ENCODE measurements at places on chromosomes 12 and 14.

- DNase-seq, result no peak
Measured at GRCh38 chr12:118103601-118104382, at the start of gene VSIG10. VSIG10 (minus strand) TSS chr12:118104011; CDS start chr12:118103671, 340 bp downstream.

GRCh38 chr14:30450631-30451545 lies 108.1 kb upstream of the G2E3 start:
- DNase-seq, result no peak

- no peak for DNase-seq
Measured at GRCh38 chr12:95674163-95674562, 116.4 kb downstream of the NTN4 start.

DNA sequence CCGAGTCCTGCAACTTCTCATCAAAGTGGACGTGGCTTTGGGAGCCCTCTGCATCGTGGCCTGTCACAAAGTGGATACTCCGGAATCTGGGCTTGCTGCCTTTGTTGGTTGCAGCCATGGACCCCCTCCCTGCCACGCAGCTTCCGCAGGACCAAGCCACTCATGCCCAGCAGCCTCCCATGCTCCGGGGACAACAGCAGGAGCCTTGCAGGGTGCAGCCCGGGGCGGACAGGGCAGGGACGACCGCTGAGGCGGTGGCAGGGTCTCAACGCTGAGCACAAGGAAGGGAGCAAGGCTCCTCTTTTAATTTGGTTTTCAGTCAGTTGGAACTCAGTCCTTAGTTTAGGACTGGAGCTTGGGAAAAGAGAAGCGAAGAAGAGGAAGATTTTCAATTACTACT lies 12.1 kb upstream of the ADCY6 start:
- no peak for DNase-seq

- no peak for DNase-seq
Measured at GRCh38 chr14:37594238-37594970, 645 bp downstream of the FOXA1 start.

DNA sequence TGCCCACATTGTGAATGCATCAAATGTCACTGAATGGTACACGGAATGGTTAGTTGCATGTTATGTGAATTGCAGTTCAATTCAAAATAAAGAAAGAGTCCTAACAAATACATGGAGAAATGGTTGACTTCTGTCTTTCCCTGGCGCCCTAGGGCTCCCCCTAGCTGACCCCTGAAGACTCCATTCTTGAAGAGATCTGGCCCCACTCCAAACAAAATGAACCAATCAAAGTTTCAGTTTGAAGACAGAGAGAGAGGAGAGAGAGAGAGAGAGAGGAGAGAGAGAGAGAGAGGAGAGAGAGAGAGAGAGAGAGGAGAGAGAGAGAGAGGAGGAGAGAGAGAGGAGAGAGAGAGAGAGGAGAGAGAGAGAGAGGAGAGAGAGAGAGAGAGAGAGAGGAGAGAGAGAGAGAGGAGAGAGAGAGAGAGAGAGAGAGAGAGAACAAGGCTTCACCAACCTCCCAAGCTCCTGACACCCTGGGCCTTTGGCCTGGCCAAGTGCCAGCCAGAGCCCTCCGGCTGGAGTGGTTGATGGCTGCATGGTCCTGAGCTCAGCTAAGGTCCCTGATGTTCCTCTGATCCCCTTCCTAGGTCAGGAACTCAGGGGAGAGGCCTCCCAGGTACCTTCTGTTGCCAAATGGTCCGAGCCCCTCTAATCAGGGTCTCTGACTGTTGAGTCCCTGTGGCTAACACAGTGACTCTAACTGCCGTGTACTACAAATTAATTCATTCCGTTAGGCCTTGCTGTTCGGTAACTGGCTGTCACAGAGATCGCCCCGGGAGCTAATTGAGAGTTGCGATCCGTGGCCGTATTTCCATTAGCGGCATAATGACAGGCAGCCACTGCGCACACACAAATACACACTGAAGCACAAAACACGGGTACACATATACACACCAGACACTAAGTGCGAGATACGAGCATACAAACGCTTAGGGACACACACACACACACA lies 188.8 kb downstream of the ESRRB start:
- DNase-seq, result no peak

DNA sequence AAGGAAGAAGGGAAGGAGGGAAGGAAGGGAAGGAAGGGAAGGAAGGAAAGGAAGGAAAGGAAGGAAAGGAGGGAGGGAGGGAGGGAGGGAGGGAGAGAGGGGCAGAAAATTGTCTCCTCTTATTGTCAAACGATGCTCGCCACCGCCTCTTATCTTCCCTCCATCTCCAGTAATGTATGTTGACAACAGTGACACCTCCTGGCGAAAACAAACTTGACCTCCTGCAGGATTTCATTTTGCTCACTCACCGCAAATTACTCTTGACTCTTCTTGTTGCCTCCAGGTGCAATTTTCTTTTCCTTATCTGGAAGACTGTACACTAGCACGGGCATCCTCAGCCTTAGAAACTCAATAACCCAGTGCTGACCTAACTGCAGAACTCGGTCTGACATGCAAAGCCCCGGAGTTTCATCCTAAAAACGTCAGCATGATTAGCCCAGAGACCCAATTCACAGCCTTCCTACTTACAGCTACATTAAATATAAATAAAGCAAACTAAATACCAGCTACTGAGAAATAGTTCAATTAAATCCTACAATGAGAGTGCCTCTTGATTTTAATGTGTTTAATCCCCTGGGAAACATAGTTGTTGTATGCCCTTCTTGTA lies 512.4 kb upstream of the TMPO start:
- no peak for DNase-seq

DNA sequence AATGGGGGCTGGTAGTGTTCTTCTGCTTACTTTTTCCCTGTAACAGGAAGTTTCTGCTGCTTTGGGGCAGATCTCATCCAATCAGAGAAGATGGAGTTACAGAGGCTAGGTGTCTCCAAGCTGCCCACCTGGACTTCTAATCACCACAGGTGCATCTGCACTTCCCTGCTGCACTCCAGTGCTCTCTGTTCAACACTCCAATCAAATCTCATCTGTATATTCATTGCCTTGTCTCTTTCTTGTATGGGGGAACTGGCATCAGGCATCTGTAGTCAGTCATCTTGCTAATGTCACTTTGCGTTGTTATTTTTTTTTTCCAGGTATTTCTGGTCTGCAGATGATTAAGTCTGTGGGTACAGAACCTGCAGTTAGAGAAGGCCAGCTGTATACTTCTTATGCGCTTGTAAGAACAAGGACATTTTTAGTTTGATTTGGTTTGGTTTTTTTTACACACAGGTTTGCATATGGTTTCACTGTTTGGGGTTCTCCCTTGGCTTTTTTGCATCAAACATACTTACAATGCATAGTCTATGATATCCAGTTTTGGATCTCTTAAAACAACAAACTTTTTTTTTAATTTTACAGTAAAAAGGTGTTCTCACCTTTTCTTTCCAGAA lies 116.0 kb downstream of the METTL25 start:
- no peak for DNase-seq

- DNase-seq, result no peak
Measured at GRCh38 chr12:87302126-87302745, 727.0 kb downstream of the C12orf50 start.

DNA sequence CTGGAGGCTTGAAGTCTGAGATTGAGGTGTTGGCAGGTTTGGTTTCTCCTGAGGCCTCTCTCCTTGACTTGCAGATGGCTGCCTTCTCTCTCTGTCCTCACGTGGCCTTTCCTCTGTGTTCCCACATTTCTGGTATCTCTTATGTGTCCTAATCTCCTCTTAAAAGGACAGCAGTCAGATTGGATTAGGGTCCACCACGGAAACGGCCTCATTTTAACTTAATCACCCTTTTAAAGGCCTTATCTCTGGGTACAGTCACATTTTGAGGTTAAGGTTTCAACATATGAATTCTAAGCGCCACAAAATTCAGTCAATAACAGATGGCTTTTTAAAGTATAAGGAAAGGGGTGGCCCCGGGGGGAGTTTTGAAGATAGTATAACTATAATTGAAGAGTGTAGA lies 33.5 kb downstream of the UNC79 start:
- DNase-seq, result no peak

DNA sequence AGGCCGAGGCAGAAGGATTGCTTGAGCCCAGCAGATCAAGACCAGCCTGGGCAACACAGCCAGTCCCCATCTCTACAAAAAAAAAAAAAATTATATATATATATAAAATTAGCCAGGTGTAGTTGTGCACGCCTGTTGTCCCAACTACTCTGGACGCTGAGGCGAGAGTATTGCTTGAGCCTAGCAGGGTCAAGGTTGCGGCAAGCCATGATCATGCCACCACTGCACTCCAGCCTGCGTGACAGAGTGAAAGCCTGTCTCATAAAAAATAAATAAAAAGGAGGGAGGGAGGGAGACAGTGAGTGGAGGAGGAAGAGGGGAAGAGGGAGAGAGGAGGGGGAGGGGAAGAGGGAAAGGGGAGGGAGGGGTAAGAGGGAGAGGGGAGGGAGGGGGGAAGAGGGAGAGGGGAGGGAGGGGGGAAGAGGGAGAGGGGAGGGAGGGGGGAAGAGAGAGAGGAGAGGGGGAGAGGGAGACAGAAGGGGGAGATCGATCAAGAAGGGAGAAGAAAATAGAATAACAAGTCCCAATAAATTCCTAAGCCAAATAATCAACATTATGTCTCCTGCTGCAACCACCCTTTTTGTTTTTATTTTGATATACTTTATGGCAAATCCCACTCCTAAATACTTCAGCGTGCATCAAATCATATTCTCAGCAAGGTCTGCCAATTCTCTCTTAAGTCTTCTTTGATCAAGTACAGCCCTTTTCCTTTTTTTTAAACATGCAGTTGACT lies 163.9 kb downstream of the MED13L start:
- DNase-seq, result no peak

DNA sequence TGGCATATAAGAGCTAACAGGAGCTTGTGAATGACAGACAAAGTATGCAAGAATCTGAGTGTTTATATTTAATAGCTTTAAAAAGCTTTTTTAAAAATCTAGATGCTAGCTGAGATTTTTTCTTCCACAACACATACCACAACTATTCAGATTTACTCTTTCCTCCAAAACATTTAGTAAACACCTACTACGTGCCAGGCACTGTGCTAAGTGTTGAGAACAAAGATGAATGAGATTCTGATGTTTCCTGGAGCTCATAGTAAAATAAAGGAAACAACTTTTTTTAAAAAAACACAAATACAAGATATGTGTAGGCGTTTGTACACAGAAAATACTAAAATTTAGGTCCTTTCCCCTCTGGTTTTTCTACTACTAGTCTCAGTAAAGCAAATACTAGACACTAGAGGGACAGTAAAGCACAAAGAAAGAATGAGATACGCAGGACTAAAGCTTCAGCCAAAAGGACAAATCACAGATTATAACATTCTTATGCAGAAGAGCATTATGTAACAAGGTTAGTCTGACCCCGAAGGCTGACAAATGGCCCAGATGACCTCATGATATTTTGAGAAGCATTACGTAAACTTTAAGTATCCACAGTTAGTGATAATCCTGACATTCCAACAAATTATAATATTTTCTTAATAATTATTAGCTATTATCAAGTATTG lies 78.6 kb upstream of the PAWR start:
- DNase-seq, result no peak

GRCh38 chr12:6029401-6029800 lies 84.3 kb upstream of the ANO2 start:
- DNase-seq, result no peak

- DNase-seq, result no peak
Measured at GRCh38 chr12:16266085-16266484, 11.4 kb downstream of the SLC15A5 start.

DNA sequence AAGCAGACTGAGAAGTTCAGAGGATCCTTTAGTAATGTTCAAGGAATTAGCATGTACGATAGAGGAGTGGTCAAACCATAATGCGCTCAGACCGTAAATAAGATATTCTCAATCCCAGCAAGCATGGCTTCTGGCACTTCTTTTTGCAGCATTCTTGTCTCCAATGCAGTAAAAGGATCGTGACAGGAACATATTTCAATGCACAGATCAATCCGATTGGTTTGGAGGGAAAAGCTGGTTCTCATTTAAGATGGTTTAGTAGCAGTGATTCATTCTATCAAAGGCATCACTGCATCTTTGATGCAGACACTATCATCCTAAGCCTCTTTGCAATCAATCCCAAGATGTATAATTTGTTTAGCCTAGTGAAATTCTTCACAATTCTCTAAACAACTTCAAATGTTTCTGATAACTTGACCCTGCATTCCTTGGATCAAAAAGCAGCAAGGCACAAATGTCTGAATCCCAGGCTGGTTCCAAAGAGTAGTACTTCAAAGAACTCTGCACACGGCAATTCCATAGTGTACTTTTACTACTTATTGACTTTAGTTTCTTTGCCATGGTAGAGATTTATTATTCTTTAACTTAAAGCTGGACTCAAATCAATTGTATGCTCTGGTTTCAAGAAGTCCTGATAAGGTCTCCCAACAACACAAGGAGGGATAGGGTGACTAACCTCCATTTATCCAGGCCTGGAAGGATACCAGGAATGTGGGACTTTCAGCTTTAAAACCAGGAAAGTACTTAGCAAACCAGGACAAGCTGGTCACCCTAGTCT lies 96.8 kb upstream of the MDM1 start:
- no peak for DNase-seq

DNA sequence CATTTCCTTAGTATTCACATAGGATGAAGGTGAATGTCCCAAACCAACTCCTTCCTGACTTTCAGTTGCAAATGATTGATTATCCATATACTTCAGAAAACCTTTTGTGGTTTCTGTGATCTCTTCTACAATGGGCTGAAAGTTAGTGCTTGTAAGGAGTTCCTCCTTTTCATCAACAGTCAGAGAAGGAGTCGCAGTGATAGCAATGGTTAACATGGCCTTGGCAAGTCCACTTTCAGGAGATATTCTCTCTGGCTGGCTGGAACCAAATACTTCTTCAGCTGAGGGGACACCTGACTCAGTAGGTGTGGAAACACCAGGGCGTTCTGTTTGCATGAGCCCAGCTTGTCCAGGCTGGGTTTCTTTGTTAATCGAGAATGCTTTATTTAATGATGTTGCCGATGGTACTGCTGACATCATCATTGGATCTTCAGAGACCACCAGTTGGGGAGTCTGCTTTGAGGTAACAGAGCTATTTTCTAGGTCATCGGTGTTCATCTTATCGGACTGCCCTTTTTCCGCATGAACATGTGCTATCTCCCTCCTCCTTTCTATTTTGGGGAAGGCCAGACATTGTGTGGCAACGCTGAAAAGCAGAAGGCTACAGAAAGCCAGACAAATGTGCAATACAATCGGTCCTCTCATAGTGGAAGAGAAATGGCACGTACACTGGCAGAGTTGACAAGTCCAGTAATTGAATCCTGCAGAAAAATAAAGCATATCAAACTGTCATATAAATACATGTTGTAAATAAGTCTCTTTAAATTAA lies 13.1 kb downstream of the ARMH4 start:
- no peak for DNase-seq

DNA sequence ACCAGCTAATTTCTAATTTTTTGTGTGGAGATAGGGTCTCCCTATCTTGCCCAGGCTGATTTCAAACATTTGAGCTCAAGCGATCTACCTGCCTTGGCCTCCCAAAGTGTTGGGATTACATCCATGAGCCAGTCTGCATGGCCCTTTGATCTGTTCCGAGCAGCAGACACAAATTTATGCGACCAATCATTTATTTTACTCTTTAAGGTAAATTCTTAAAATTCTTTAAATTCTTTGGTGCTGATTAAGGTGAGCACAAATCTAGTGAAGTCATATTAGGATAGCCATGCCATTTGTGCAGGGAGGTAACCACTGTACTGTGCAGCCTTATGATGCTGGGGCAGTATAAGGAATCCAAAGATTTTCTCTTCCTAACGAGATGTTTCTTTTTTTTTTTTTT lies 135.7 kb downstream of the SRGAP1 start:
- no peak for DNase-seq

Measured in stimulated activated CD4-positive, alpha-beta T cell treated with anti-CD3 and anti-CD28 coated beads, Interleukin-1b, Interleukin-23, amount 100 ng/mL, for 1 hour (primary cell).